ENCODE measurements at places on chromosomes 5 and 9.

- no peak for DNase-seq
Observed at GRCh38 chr9:92064711-92065110, 50.5 kb downstream of the SPTLC1 start.

- DNase-seq: no peak
Observed at GRCh38 chr9:129437626-129438323, 183.1 kb downstream of the C9orf50 start.

GRCh38 chr5:150836703-150837102, 9.6 kb upstream of the IRGM start:
- DNase-seq: no peak

- DNase-seq: no peak
Observed at GRCh38 chr5:175724314-175725275, 66.7 kb downstream of the HRH2 start.

GRCh38 chr9:124776954-124777648, at the start of gene OLFML2A:
Gene OLFML2A, plus strand, starts transcription at chr9:124777133. Its CDS starts 138 bp downstream, at chr9:124777271.
- DNase-seq: no peak

GRCh38 chr9:128024761-128025308, 42.3 kb downstream of the NAIF1 start:
- DNase-seq: no peak

GRCh38 chr9:16726029-16726428, 144.4 kb downstream of the BNC2 start:
- DNase-seq: no peak

GRCh38 chr5:78533356-78533755, 115.2 kb downstream of the LHFPL2 start:
- DNase-seq: no peak

- no peak for DNase-seq
Observed at GRCh38 chr5:67465537-67466207, 269.1 kb upstream of the CD180 start.

DNA sequence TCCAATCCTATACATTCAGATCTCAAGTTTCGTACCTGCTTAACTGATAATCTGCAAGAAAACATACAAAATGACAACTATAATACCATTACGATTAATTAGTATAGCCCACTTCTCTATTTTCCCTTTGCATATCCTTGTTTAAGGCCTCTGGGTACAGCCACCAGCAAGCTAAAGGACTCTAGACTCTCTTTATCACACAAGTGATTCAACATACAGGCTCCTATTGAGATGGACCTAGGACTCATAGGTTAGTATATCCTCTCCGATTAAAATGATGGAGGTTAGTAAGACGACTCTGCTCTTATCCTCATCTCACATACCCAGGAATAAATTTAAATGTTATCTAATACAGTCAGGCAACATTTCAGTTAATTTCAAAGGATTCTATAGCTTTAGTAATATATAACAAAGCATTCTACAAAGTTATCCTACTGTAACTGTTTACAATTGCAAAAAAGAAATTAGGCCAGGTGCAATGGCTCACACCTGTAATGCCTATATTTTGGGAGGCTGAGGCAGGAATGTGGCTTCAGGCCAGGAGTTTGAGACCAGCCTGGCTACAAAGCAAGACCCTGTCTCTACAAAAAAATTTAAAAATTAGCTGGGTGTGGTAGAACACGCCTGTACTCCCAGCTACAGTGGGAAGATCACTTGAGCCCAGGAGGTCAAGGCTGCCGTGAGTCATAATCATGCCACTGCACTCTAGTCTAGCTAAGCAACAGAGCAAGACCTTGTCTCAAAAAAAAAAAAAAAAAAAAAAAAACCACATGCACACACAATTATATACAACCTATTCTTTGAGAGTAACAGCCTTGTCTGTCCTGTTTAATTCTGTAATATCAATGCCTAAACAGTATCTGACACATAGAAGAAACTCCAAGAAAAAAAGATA, 15.4 kb downstream of the HAUS6 start:
- no peak for DNase-seq

- DNase-seq: no peak
Observed at GRCh38 chr5:140420665-140421361, 19.2 kb downstream of the ANKHD1 start.

DNA sequence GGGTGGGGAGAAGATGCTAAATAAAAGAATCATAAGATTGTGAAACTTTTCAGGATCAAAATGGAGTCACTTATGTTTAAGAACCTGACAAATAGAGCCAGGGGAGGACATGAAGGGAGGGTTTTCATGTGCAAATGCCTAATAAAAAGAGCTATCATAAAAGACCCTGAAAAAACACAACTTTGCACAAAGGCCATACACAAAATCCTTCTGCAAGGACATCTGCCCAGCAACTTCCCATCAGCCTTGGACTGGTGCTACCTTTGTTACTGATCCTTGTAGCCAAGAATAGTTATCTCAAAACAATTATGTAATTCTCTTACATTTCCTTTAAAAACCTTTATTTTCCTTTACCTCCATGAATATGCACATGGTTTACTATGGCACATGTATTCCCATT, 63.0 kb downstream of the APBA1 start:
- DNase-seq: no peak

- DNase-seq: no peak
Observed at GRCh38 chr5:158054223-158055110, 195.5 kb upstream of the CLINT1 start.

GRCh38 chr9:101582553-101582952, 12.2 kb downstream of the PPP3R2 start:
- DNase-seq: no peak

GRCh38 chr9:137302449-137303150, 529 bp upstream of the NRARP start:
- DNase-seq: no peak

- no peak for DNase-seq
Observed at GRCh38 chr9:114691046-114691955, 9.3 kb upstream of the TEX48 start.

- DNase-seq: no peak
Observed at GRCh38 chr9:116080561-116080960, 73.0 kb upstream of the PAPPA start.

DNA sequence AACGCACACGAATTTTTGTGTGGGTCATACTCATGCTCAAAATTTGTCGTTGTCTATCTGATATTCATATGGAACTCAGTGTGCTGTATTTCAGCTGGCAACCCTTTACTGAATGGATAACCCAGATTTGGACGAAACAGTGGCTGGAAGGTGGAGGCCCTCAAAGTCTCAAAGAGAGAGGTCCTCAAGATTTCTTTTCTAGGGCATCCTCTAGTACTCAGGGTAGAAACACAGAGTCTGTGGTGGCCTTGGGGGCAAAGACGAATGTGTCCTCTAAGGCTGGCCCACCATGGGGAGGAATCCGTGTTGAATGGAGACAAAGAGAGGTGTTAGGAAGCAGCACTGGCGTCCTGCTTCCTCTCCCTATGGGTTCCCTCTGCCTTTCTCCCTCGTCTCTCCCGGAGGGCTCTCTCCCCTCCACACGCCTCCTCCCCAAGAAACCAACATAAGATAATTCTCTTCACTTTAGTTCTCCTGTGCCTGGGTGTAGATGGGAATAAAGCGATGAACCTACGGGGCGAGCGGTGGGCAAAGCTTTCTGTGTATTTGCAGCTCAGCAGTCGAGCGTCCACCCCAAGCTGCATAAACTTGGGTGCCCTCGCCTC, 333.7 kb downstream of the CWC27 start:
- no peak for DNase-seq

- no peak for DNase-seq
Observed at GRCh38 chr9:118444403-118444802, 740.2 kb downstream of the TLR4 start.

- no peak for DNase-seq
Observed at GRCh38 chr9:347667-348292, 133.1 kb downstream of the DOCK8 start.
